ENCODE measurements at places on chromosomes 13 and 19.
A peak's percentile ranks its signal among the peaks of the same experiment; 100 is the strongest.

GRCh38 chr19:40257096-40257517, 28.0 kb downstream of the AKT2 start:
- no peak for DNase-seq

DNA sequence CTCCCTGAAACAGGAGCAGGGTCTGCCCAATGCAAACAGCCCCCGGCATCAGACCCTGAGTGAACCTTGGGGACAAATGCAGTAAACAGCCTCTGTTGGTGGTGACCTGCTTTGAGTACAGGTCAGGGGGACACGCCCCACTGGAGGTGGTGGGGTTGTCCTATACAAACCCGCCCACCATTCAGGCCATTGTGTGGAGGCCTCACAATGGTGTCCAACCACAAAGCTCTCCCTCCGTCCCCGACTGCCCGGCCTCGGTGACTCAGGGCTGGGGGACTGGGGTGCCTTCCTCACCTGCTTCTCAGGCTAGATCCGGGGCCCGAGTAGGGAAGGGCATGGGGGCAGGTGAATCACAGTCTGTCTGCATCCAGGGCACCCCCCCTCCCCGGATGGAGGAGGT, 1.5 kb downstream of the MUC16 start:
- DNase-seq = no peak

DNA sequence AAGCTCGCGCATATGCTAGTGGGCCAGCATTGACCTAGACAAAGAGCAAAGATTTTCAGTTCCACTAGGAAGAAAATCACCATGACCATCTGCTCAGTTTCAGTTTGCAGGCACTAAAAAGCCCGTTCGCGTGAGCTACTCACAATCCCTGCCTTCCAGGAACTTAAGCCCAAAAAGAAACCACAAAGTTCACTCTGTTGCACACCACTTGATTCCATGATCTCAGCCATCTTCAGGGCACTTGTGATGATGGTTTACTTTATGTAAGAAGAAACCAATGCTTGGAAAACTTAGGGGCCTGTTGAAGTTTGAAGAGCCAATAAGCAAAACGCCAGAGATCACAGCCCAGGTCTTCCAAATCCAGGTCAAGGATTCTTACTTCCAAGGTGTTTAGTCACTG, 45.0 kb upstream of the SLC15A1 start:
- no peak for DNase-seq

DNA sequence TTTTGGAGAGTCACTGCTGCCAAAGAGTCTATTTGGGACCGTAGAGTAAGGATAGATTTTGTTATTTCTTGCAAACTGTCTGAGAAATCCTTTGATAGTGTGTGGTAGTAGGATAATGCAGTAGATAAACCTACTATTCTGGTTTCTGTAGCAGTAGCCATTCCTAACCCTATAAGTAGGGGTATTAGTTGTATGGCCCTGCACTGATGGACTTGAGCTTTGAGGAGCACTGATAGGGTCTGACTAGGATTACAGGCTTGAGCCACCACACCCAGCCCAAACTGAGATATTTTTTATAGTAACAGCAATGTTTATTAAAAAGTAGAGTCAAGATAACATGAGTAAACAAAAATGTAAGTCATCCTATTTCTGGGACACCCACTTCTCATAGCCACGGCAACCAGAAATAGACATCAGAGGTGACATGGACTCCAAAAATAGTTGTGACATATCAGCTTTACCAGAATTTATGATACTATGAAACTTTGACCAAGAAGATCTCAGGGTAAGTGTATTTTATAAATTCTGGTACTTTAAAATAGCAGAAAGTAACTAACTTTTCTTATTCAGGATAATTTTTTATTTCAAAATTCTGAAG, 479.1 kb downstream of the SUCLA2 start:
- DNase-seq = no peak

DNA sequence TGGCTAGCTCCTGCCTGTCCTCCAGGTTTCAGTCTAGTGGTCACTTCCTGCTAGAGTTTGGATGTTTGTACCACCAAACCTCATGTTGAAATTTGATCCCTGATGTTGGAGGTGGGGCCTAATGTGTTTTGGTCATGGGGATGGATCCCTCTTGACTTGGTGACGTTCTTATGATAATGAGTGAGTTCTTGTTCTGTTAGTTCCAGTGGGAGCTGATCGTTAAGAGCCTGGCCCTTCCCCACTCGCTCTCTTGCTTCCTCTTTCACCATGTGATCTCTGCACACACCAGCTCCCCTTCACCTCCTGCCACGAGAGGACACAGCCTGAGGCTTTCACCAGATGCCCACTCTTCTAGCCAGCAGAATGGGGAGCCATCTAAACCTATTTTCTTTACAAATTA, 86.8 kb upstream of the SCEL start:
- DNase-seq = no peak

GRCh38 chr19:19032420-19033175, 719 bp downstream of the SUGP2 start:
- DNase-seq = peak; percentile 97

DNA sequence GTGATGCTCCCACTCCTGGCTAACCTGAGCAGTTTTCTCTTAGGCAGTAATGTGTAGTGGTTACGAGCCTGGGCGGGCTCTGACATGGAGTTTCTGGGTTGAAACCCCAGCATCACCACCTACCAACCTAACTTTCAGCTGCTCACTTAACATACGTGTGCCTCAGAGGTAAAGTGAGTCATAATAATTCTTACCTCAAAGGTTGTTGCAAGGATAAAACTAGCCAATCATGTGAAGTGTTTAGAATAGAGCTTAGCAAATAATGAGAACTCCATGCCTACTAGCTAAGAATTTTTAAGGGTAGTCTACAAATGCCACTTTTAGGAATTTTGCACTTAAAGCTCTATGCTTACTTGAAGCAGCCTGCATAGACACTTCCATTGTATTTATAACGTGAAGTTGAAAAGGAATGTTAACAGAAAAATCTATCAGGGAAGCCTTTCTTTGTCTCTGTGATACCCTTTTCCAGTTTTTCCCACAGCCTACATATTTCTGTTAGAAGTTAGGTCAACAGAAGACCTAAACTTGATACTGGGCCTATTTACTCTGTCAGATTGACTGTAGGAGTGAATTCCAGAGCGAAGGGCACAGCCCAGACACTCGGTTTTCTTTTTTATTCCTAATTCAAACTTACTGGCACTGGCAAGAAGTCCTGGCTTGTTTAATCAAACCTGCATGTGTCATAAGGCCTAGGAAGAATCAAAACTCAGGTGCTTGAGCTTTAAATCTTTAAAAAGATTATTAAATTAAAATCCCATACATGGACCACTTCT, 90.7 kb downstream of the FREM2 start:
- DNase-seq = no peak

- peak; percentile 87 for DNase-seq
Measured at GRCh38 chr19:53076984-53077383, 26.2 kb downstream of the ZNF160 start.

- no peak for DNase-seq
Measured at GRCh38 chr19:47372603-47373002, 23.5 kb downstream of the DHX34 start.

DNA sequence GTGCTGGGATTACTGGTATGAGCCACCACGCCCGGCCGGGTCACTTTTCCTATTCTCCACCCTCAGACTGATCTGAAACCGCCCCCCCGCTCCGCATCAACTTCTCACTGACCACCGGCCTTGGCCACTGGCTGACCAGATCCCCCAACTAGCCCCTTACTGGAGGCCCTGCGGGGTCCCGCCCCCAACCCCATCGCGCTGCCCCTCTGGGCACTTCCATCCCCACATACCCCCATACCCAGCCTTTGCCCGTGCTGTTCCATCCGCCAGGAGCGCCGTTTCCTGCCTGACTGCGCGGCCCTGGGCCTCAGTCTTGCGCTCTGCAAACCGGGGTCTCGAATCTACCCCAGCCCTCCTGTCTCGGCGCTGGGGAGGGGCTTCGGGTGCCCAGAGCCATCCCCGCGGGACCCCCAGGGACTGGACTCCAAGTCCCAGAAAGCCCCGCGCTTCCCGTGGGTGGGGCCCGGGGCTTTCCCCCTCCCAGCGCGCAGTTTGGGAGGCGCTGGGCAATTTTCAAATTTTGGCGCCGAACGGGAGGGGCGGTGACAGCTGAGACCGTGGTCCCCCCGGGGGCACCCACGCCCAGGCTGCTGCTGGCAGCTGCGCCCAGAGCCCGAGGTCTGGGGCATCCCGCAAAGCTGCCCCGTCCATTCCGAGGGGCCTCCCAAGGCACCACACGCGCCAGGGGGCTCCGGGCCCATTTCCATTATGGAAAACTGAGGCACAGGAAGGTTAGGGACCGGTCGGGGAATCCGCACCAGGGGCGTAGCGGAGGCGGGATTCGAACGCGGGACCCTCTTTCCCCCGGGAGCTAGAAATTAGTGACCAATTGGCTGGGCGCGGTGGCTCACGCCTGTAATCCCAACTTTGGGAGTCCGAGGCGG, 5.2 kb upstream of the LMNB2 start:
- DNase-seq = peak; percentile 80

GRCh38 chr13:78649997-78650716, 8.8 kb downstream of the OBI1 start:
- peak; percentile 56 for DNase-seq

- no peak for DNase-seq
Measured at GRCh38 chr13:46629811-46630413, 76.9 kb downstream of the LRCH1 start.

GRCh38 chr13:21035498-21035897, 25.9 kb downstream of the LATS2 start:
- no peak for DNase-seq

- no peak for DNase-seq
Measured at GRCh38 chr13:104034891-104035290, 968.7 kb upstream of the SLC10A2 start.

Measured in dermis blood vessel endothelial cell (primary cell).